ENCODE measurements at places on chromosomes 16 and 17.

GRCh38 chr16:69741951-69742904 lies 12.5 kb downstream of the NOB1 start:
- peak; percentile 59 for DNase-seq

GRCh38 chr16:47493381-47494337 lies 32.5 kb downstream of the PHKB start:
- DNase-seq: no peak

DNA sequence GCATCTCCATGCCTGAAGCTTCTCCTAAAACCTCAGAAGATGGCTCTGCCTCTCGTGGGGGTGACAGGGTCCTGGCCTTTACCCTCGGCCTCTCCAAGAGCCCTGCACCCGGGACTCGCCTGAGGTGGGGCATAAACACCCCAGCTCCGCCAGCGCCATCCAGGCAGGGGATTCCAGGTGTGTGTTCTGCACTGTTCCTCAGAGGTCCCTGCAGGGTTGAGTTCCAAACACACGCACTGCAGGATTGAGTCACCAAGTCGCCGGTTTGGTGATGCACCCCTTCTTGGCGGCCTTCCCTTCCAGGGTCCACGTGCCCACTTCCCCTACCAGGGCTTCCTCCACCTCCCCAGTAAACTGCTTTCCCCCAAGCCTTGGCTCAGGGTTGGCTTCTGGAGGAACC lies 40.0 kb upstream of the RBFOX3 start:
- no peak for DNase-seq

DNA sequence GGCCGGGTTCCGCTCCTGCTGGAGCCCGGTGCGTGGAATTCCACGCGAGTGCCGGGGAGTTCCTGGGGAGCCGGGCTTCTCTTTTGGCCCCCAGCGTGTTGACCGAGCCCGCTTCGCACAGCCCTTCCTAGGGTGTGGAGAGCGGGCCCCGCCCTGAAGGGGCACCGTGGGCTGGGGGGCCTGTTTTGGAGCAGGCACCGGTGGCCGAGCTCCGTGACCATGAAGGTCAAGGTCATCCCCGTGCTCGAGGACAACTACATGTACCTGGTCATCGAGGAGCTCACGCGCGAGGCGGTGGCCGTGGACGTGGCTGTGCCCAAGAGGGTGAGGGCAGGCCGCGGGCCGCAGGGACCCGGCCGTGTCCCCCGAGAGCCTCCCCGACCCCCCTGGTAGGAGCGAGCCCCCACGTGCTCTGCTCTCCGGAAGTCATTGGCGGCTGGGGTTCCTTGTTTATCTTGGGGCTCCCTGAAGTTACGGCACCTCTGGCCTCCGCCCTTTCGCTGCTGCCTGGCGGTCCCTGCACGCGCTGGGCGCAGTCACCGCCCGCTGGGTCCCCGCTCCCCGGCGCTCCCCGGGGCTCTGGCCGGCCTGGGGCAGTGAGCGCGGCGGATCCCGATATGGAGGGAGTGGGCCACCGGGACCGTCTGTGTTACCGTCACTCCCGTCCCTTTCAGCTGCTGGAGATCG lies 528 bp downstream of the HAGHL start:
- no peak for DNase-seq

DNA sequence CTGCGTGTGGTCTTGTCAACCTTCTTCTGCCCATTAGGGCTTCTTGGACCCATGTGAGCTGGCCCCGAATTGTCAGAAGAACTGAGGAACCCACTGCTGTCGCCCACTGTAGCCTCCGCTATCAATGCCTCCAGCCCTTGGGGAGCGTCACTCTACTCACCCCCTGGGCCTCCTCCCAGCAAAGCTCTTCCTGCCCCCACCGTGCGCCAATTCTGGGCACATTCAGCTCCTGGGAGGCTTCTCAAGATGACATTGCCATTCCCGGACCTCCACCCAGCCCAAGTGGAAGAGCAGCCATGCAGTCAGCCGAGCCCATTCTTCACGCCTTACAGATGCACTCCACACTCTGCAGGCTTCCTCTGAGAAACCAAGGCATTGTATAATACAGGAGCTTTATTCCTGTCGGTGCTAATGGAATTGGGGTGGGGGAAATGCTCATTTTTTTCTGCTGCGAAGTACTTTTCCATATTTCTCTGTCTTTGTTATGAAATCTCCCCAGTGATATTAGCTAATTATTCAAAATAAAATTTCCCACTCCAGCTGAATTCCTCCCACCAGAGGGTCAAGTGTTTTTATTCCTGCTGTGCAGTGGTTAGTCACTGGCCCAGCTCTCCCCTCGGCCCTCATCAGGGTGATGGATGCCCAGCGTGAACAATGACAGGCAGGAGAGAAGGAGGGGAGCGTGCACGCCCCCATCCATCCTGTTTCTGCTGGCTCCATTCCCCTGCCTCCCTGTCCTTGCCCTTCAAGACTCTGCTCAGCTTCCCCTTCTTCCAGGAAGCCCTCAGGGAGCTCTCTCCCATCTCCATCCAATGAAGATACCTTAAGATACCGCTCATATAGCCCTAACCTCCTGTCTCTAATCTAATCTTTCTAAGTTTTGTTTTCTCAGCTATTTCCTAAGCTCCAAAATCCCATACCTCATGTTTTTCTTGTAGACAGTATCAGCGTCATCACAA lies 87.7 kb downstream of the C16orf95 start:
- no peak for DNase-seq

DNA sequence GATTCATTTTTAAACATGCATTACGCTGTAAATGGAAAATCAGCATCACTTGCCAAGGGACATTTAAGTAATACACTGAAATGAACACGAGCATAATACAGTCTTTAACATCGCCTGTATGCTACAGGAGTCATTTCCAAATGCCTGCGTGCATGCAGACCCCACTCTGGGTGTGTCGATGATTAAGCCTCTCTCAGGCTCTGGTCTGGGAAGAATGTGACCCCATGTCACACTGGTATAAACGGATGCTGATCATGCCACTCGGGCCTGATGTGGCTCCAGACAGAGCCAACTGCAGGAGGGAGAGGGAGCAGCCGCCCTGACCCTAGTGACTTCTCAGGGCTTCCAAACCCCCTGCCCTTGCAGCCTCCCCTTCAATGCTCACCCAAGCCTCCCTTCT lies 10.8 kb downstream of the EMP2 start:
- DNase-seq: no peak

DNA sequence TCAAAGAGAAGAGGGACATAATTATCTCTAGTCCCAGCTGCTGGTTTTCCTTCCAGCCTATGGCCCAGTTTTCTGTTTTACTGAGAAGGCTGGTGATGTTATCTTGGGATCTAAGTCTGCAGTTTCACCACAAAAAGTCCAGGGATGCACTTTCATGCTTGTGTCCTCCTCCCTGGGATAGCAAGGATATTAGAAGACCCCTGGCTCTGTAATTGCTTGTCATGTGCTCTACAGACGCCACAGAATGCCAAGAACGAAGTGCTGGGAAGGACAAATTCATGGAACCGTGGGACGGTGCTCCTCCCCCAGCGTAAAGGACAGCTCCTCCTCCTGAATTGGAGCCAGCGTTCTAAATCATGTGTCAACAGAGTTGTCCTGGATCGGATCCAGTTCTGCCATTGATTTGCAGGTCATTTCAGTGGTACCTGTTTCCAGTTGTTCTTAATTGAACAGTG lies 8.6 kb downstream of the MAPT start:
- peak; percentile 28 for DNase-seq

DNA sequence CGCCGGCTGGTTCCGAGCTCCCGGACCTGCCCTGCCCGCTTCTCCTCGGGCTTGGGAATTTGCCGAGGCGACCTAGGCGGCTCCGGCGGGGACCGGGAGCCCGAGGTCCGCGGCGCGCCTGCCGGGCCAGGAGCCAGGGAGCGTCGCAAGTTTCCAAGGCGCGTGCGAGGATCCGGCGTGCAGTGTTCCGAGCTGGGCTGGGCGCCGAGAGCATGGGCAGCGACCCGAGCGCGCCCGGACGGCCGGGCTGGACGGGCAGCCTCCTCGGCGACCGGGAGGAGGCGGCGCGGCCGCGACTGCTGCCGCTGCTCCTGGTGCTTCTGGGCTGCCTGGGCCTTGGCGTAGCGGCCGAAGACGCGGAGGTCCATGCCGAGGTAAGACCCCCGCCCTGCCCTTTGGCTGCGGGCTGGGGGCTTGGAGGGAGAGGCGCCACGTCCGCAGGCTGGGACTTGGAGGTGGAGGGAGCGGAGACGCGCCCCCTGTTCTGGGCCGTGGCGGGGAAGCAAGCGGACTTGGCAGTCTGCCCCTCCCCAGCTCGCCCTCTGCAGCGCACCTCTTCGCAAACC lies 668 bp downstream of the MMP15 start:
- DNase-seq: peak; percentile 56

DNA sequence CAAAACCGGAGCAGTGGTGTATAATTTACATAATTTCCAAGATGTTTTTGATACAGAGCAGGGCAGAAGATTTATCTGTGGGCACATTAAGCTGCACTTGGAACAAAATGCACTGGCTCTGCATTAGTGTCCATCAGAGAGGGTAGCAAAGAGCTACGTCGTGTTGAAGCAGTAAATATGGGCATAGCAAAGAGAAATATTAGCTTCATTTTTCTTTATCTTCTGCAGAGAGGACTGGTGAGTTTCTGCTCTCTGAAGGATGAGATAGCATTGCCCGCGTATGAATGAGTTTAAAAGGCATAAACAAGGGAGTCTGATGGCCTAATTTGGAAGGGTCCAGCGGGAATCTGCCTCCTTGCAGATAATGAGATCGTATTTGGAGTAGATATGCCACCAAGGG lies 227.8 kb upstream of the CDH11 start:
- no peak for DNase-seq

- no peak for DNase-seq
Measured at GRCh38 chr17:7582396-7583252, 1.0 kb upstream of the MPDU1 start.

- DNase-seq: no peak
Measured at GRCh38 chr16:86495756-86496261, 14.5 kb upstream of the FOXF1 start.

DNA sequence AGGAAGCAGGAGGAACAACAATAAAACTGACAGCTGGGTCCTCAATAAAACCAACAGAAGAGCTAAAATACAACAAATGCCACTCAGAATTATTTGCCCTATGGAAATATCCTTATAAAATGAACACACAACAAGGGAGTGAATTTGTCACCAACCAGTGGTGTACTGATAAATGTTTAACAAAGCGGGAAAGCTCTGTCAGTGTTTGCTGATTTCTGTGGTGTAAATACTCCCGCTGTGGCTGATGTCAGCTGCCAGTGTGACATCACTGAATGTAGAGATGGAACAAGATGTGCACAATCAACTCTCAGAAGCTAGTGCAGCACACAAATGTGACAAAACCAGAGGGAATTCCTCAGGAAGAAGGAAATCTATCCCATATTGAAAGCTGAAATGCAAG lies 51.9 kb downstream of the CDYL2 start:
- DNase-seq: no peak

DNA sequence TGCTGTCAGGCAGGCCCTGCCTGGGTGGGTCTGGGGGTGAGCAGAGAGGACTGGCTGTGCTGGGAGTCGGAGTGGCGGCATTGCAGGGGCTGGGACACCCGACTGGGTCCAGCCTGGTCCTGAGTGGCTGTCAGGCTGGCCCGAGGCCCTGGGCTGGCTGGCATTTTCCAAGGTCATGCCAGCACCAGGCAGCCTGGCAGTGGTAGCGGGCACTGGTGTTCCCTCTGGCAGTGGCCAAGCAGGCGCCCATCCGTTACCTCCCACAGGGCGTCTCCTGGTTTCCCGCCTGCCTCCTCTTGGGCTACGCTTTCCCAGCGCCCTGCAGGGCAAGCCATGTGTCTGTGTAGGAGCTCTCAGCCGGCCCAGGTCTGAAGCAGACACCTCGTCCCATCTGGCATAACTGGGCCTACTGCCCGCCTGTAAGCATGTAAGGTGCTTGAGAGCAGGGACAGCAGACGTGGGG lies 5.7 kb upstream of the PKMYT1 start:
- no peak for DNase-seq

GRCh38 chr17:78337244-78338109 lies 22.4 kb downstream of the SOCS3 start:
- peak; percentile 94 for DNase-seq

DNA sequence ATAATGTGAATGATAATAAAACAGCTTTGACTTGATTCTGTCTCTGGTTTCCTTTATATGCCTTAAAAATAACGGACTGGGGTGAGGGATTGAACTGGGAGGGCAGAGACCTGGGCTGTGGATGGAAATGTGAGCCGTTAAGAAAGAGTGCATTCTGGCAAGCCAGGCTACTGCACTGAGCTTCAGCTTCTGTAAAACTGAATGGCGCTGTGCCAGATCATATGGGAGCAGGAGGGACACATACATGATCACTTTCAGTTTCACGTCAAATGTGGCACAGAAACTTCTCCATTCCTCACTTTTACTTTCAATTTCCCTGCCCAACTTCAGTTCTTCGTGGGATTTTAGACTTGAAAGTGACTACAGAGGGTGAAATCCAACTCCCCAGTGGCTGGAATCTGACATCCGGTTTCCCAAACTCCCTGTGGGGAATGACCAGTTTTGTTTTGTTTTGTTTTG lies 1.1 kb downstream of the MT2A start:
- DNase-seq: peak; percentile 53

DNA sequence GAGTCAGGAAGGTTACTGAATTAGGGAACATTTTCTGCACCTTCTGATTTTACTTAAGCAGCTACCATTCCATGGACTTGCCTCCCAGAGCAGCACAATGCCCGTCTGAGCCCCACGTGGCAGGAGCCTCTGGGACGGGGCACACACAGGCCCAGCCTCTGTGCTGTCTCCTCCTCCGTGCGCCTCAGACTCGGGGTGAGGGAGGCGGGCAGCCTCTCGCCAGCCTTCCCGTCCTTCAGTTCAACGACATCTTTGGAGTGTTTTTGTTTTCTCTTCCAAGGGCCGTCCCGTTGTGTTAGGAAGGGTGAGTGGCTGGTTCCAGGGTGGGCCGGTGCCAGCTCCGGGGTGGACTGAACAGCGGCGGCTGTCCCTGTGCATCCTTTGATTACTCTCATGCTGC lies 31.8 kb downstream of the NDEL1 start:
- DNase-seq: no peak

GRCh38 chr17:67503184-67503583 lies 126.1 kb downstream of the PITPNC1 start:
- DNase-seq: no peak

DNA sequence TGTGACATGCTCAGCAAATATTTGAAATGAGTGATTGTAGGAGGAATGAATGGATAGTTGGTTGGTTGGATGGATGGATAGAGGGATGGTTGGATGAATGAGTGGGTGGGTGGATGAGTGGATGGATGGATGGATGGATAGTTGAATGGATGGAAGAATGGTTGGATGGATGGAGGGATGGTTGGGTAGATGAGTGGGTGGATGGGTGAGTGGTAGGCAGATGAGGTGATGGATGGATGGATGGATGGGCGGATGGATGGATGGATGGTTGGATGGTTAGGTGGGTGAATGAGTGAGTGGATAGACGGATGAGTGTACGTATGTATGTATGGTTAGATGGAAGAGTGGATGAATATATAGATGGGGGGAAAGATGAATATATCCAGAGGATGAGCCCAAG lies 137.7 kb downstream of the RBFOX1 start:
- DNase-seq: no peak
